ENCODE measurements at places on chromosomes 16 and 17. TPM values are rescaled to one million over a fixed set of nuclear protein-coding genes. Genes with fewer than 3 reads are reported as not detected.

Gene PTX4
- total RNA-seq = 0.65 TPM

Gene CMIP
- total RNA-seq = 35.7 TPM

Gene TEKT3
- total RNA-seq = 0.89 TPM

Gene CES5A
- total RNA-seq = not detected

Gene MAP1LC3B
- 116 TPM for total RNA-seq

Gene ASIC2
- 0.58 TPM for total RNA-seq

DNA sequence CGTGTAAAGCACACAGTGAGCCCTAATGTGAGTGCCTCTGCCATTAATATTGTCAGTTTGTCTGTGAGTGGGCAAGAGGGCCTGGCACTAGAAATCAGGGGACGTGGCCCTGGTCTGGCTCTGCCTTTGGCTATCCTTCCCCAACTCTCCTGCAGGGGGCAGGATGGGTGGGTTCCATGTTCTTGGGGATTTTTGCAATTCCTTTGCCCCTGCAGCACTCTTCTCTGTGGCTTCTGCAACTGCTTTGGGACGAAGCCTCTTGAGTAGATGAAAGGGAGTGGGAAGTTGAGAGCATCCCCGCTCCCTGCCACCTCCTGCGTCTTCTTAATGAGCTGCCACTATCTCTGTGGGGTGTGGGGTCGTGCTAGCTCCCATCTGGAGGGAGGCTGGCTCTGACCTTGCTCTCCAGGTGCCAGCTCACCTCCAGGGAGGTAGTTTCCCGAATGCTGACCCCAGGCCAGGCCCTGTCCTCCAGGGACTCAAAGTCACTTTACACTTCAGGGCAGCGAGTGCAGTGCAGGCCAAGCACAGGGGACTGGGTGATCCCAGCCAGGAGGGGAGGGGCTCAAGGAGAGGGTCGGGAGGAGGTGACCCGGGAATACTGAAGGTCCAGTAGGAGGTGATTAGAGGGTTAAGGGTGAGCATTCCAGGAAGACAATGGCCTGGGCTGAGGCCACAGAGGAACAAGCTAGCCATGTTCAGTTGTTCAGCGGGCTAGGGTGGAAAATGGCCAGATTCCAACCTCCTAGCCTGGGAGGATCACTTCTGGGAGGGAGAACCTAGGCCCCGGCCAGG, 121.0 kb upstream of the NLRP1 start:
- peaks cover under 1% of the 10 kb centered on the region for H3K27me3 ChIP-seq
- no peak overlapping the region for H3K4me3 ChIP-seq
- DNase-seq = no peak
- H3K27ac ChIP-seq = no peak overlapping the region

DNA sequence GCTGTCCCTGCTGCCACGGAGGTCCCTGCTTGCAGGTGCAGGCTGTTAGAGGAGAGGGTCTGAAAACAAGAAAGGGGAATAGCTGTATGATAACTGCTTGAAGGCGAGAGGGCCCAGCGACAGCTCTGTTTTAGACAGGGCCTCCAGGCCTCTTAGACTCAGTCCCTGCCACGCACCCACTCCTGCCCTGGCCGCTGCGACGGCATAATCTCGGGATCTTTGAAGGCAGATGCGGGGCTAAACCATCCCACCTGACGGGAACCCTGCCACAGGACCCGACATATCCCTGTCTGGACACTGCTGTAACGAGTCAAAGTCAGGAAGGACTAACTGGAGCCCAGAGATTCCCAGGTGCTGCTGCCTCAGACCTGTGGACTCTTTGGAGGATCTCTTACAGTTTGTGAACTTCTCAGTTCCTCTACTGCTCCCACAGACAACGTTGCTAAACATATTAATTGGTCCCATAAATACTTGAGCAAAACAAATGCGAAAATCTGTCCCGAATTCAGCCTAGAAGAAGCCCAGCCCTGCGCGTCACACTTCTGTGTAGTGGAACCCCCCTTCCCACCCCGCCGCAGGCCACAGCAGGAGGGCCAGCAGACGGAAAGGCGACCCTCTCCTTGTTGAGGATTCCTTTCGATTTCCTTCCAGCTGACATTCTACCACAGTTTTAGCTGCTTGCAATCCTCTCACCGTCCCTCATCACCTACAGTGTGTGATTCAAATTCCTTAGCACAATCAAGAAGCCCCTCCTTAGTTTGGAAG, 998 bp upstream of the TMEM11 start:
- peak overlapping the region; percentile 82 for H3K27ac ChIP-seq
- no peaks in the 10 kb centered on the region for H3K36me3 ChIP-seq
- H3K4me1 ChIP-seq = peaks cover 48% of the 10 kb centered on the region
- no peak for DNase-seq
- no peaks in the 10 kb centered on the region for H3K27me3 ChIP-seq
- H3K4me3 ChIP-seq = peak overlapping the region; percentile 99

- peaks cover 9% of the 10 kb centered on the region for H3K36me3 ChIP-seq
- H3K4me3 ChIP-seq = no peak overlapping the region
- H3K4me1 ChIP-seq = peaks cover 11% of the 10 kb centered on the region
- peak; percentile 93 for DNase-seq
- H3K27ac ChIP-seq = peak overlapping the region; percentile 29
- no peaks in the 10 kb centered on the region for H3K27me3 ChIP-seq
These were observed 3.9 kb downstream of the SPATA20 start for GRCh38 chr17:50550661-50551432.
